Kidney capillary endothelial cell (primary cell): ENCODE measurements at places on chromosomes 7 and 10.

- no peak for DNase-seq
Observed at GRCh38 chr7:137413901-137414300, 70.4 kb upstream of the PTN start.

DNA sequence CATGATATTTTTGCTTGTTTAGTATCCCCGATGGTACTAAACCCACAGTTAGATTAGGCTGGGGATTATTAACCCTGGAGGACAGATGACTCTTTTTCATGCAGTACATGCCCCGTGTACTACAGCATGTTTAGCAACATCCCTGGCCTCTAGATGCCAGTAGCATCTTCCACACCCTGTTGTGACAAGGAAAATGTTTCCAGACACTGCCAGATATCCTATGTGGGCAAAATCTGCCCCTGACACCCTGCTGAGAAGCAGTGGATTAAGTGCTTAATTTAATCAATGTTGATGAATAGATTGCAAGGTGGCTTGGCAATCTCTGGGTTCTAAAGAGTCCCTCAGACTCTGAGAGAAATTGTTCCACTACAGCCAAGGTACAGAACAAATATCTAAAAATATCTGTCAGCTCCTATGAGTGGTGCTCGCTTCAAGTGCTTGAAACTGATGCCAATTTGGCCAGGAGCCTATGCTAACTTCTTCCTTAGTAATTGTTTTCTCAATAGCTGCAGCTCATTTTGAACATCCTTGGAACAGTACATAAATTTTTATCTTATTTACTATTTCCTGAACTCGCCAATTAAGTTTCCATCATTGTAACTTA is 247.0 kb downstream of the SORCS1 start:
- no peak for DNase-seq

GRCh38 chr7:126213876-126214275 is 1038.9 kb downstream of the GRM8 start:
- no peak for DNase-seq

- no peak for DNase-seq
Observed at GRCh38 chr10:73814896-73815718, 3.7 kb upstream of the NDST2 start.

GRCh38 chr10:4546500-4546899 is 279.5 kb upstream of the AKR1E2 start:
- DNase-seq = no peak

GRCh38 chr7:112147793-112148361 is 58.3 kb downstream of the DOCK4 start:
- DNase-seq = no peak

DNA sequence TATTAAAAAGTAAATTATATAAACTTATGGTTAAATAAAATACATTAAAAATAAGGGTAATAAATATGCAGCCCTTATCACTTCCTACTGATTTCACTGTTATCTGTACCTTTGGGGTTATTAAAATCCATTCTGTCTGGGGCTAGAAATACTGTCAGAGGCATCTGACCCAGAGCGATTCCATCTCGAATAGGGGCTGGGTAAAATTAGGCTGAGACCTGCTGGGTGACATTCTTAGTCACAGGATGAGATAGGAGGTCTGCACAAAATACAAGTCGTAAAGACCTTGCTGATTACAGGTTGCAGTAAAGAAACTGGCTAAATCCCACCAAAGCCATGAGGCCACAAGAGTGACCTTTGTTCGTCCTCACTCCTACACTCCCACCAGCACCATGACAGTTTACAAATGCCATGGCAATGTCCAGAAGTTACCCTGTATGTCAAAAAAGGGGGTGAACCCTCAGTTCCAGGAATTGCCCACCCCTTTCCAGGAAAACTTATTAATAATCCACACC is 77.6 kb downstream of the COBL start:
- DNase-seq = no peak

DNA sequence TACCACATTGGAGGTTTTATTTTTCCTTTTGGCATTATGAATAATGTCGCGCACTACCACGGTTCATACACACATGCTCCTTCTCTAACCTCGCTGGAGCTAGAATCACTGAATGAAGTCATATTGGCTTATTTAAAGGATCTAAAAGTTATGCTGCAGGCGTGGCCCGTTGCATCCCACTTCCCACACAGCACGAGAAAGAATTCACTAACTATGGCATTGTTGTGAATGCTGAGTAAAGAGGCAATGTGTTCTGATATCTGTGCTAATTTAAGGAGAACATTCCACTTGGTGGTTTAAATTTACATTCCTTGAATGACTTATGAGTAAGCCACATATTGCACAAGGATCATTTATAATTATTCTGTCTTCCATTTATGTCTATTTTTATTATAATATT is 20.7 kb downstream of the TCERG1L start:
- no peak for DNase-seq

- no peak for DNase-seq
Observed at GRCh38 chr7:157479326-157479725, 142.5 kb downstream of the DNAJB6 start.

DNA sequence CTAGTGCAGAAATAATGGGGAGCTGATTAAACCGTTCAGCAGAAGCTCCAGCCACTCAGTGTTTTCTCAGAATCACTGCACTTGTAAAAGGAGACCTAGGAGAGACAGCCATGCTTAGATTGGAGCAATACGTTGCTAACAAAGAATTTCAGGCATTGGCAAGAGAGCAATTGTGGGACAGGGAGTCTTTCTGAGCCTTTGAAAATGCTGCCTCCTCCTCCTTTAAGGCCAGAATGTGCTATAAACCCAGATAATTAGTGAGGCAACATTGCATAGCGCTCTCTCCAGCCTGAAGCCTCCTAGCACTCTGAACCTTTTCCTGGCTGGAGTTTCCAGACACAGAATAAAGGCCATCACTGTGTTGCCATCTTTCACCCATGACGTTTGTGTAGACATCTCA is 18.5 kb upstream of the PTPRN2 start:
- no peak for DNase-seq

GRCh38 chr10:76242956-76243355 is 811.5 kb downstream of the LRMDA start:
- DNase-seq = no peak

GRCh38 chr10:103554488-103555324 is 61.2 kb downstream of the NEURL1 start:
- peak; percentile 10 for DNase-seq

- DNase-seq = no peak
Observed at GRCh38 chr7:100148225-100148558, 526 bp upstream of the LAMTOR4 start.

DNA sequence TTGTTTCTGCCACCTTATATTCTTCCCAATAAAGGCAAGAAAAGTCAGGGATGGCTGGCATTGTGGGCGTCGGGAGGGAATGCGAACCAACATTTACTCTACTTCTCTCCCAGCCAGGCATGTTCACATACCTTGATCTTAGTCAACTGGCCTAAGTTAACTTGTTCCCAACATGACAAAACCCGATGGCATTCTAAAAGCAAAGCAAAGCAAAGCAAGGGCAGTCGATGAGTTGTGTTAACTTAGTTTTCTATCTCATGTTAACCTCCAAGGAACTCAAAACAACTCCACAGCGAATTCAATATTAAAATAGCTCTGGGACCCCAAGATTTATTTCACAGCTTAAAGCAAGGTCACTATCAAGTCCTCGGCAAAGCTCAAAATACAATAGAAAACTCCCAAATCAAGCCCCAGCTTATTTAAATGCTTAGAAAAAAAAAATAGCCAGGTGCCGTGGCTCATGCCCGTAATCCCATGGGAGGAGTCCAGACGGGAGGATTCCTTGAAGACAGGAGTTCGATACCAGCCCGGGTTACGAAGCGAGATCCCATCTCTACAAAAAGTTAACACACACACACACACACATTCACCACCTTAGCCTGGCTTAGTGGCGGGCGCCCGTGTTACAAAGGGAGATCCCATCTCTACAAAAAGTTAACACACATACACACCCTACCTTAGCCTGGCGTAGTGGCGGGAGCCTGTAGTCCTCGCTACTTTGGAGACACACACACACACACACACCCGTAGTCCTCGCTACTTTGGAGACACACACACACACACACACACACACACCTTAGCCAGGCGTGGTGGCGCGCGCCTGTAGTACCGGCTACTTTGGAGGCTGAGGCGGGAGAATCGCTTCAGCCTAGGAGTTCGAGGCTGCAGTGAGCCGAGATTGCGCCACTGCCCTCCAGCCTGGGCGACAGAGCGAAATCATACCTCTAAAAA is 901 bp upstream of the CCNY start:
- DNase-seq = no peak
